ENCODE measurements at places on chromosomes 5 and 9.

DNA sequence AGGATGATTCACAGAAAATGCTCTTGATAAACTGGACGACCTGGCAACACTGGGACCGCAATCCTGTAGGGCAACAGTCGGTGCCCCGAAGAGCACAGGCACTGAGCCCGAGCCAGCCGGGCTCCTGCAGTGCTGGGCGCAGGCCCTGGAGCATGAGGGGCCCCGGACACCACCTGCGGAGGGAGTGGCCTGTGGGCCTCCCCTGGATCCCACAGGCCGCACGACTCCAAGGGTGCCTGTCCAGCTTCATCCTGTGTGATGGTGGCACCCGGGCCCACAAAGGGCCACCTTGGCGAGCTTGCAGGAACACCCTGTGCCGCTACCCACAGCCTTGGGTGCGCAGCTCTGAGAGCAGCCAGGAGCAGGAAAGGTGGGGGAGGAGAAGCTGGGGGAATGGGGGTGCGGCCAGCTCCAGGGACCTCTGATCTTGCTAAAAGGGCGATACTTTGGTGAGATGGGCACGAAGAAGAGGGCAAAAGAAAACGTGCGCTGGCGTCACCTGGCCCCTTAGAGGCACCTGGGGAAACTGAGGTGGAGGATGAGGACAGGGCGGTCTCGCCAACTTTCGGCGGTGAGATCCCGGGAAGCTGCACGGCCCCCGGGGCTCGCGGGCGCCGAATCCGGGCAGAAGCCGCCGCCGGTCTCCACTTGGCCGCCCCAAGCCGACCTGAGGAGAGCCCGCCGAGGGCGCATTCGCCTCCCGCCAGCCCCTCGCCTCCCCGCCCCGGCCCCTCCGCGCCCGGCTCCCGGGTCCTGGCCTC lies 722 bp downstream of the TBC1D9B start:
- DNase-seq: no peak

DNA sequence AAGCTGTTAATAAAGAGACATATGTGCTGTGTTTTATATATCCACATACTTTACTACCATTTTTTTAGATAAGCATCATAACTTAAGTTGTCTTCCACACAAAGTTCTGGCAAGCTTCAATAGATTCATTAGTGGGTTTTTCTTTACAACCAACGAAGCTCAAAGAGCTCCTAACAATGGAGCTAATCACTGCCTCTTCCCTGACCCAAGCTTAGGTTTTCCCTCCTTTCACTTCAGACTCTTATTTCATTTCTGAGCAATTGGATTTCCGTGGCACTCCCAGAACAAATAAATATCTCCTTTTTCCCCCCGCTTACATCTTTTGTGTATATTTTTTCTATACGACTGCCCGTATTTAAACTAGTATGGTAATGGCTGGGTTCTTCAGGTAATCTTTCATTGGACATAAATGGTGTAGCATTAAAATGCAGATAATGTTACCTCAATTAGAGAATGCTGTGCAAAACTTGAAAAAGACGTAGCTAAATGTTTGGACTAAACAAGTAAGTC lies 275.5 kb upstream of the TMEM161B start:
- DNase-seq: no peak

- DNase-seq: no peak
These were observed 97.0 kb downstream of the HINT1 start for GRCh38 chr5:131068076-131068475.

DNA sequence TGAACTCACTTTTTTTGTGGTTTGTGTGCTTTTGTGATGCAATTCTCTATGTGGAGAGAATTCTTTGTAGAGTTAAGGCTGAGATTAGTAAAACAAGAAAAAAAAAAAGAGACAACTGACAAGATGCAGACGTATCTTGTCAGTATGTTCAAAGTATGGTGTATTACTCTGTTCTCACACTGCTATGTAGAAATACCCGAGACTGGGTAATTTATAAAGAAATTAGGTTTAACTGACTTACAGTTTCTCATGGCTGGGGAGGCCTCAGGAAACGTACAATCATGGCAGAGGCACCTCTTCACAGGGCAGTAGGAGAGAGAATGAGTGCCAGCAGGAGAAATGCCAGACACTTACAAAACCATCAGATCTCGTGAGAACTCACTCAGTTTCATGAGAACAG lies 475.2 kb upstream of the CDH18 start:
- no peak for DNase-seq

- DNase-seq: no peak
These were observed 1.5 kb downstream of the NDFIP1 start for GRCh38 chr5:142110046-142110531.
